Ovary (tissue), 10 donors: ENCODE measurements at places on chromosomes 12 and 14. TPM values are rescaled to one million over a fixed set of nuclear protein-coding genes. Genes with fewer than 3 reads are reported as not detected.

CLIP1 gene
- 71.5 TPM for total RNA-seq

DNA sequence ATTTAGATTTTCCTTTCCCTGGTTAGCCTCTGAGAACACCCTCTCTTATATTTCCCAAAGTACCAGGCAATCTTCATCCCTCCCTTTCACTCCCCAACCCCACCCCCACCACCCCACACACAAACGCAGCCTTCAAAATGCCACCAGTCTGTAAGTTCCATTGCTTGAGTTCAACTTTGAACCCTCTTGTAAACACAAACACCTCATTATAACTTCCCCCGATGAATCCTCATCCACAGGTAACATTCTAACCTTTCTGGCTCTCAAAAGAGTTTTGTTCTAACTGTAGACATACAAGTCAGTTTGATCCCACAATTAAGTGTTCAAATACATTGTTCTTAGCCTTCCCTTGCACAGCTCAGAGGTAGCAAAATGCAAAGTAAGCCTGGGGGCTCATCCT is 199.4 kb upstream of the FOXN3 start:
- H3K4me3 ChIP-seq = no peak overlapping the region
- no peaks in the 10 kb centered on the region for H3K36me3 ChIP-seq
- H3K4me1 ChIP-seq = peaks cover 6% of the 10 kb centered on the region
- no peak overlapping the region for H3K27ac ChIP-seq

DNA sequence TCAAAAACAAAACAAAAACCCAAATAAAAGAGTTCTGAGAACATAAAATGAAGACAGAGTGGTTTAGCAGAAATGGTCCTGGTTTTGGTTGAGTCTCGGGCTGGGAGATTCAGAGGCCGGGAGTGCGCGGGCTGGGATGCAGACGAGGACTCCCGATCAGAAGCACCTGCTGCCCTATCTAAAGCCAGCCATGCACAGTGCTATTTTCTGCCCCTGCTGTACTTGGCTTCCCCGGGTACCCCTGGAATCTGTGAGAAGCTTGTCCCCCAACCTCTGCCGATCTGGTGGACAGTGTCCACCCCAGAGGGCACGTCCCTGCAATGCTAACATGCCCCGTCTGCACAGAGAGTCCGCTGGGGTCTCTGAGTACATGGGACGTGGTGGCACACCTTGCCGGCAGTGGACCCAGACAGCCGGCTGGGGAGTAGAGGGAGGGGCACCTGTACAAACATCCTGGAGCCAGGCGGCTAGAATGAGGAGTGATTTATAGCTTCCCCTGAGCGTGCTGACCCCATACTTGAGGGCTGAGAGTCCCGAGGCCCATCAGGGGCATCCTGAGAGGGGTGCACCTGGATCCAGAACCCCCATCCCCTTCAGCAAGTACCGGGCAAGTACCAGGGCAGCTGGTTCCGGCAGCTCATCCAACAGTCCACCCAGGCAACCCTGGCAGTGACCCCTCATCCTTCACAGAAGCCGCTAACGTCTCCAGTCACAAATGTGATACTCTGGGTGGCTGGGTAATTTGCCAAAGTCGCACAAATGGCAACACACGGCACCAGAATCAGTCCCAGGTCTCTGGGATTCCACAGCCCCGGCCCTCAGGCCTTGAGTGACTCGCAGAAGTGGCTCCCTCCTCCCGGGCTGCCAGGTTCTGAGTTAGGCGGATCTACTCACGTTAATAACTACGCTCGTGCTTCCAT is 37.1 kb downstream of the CHGA start:
- no peak for DNase-seq
- no peaks in the 10 kb centered on the region for H3K36me3 ChIP-seq
- H3K27me3 ChIP-seq = no peaks in the 10 kb centered on the region
- H3K4me1 ChIP-seq = no peaks in the 10 kb centered on the region
- H3K27ac ChIP-seq = no peak overlapping the region
- H3K4me3 ChIP-seq = no peak overlapping the region

DNA sequence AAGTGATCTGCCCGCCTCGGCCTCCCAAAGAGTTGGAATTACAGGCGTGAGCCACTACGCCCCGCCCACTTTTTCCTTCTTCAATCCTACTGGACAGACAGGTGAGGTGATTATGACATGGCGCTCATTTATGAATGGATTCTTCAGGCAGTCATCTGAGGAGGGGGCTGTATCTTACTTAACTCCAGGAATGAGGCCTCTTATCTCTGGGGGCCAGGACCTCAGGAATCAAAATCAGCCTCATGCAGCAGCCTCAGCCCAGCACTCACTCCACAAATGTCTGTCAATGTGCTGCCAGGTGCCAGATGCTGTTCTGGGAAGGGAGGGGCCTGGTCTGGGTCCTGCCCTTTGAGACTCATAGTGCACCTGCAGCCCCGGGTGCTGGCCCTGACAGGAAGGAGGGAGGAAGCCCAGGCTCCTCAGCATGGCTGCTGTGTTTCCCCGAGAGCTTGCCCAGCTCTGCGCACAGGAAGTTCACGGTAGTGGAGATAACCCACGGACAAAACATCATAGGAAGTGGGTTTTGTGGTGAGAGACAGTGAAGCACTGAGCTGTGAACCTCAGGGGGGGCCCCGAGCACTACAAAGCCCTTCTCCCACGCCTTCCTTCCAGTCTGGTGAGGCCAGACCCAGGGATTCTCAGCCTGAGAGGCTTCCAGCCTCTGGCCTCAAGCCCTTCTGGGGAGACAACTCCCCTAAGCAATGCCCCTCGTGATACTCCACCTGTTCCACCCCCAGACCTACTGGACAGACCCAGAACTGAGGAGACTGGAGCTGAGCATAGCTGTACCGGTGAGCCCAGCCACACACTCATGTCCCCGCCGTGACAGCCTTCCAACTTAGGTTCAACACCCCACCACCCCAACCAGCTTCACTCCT is 22.3 kb downstream of the GALNT6 start:
- no peaks in the 10 kb centered on the region for H3K27me3 ChIP-seq
- H3K36me3 ChIP-seq = no peaks in the 10 kb centered on the region
- peaks cover 3% of the 10 kb centered on the region for H3K4me1 ChIP-seq

DNA sequence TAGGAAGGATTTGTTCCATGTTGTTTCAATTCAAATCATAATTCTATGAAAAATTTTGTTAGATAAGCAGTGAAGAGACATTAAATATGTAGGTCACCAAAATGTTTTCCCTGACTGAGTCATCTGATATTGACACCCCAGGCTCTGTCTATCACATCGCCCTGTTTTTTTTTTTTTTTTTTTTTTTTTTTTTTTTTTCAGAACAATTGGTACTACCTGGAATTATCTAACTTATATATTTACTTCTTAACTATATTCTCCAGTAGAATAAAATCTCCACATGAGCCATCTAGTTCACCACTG is 97.8 kb upstream of the KRAS start:
- no peaks in the 10 kb centered on the region for H3K27me3 ChIP-seq
- H3K36me3 ChIP-seq = no peaks in the 10 kb centered on the region
- no peak overlapping the region for H3K4me3 ChIP-seq
- no peaks in the 10 kb centered on the region for H3K4me1 ChIP-seq
- no peak for DNase-seq

DNA sequence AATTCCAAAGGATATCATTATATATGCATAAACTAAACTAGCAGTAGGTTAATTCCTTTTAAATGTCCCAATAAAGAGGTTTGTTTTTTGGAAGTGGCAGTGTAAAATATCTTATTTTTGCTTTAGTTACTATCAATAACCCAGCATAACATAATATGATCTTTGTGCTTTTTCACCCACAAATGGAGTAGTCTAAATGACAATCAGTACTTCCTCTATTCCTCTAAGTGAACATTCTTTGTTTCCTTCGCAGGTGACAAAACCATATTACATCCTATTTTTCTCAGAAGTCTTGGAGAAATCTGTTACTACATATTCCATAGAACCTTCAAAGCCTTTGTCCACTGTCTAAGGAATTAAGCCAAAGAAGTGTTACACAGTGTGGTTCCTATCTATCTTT is 62.5 kb downstream of the MED13L start:
- DNase-seq = no peak
- H3K4me1 ChIP-seq = peaks cover 13% of the 10 kb centered on the region
- H3K36me3 ChIP-seq = no peaks in the 10 kb centered on the region
- H3K27me3 ChIP-seq = no peaks in the 10 kb centered on the region

- no peak overlapping the region for H3K27ac ChIP-seq
- no peak for DNase-seq
- no peaks in the 10 kb centered on the region for H3K36me3 ChIP-seq
Measured at GRCh38 chr12:76244300-76244699, 103.9 kb downstream of the BBS10 start.

DNA sequence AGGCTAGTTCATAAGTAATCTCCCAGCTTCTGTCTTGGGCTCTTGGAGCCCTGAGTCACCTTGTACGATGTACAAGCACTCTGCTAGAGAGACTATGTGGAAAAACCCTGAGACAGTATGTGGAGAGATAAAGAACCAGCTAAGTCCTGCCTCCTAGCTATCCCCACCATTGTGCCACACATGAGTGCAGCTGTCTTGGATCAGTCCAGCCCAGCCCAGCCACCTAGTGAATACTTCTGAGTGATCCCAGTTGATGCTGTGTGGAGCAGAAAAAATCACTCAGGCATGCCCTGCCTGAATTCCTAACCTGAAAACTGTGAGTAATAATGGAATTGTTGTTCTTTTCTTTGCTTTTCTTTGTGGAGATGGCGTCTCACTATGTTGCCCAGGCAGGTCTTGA is 5.1 kb upstream of the SERPINA6 start:
- no peak overlapping the region for H3K4me3 ChIP-seq
- DNase-seq = no peak
- H3K4me1 ChIP-seq = no peaks in the 10 kb centered on the region

DNA sequence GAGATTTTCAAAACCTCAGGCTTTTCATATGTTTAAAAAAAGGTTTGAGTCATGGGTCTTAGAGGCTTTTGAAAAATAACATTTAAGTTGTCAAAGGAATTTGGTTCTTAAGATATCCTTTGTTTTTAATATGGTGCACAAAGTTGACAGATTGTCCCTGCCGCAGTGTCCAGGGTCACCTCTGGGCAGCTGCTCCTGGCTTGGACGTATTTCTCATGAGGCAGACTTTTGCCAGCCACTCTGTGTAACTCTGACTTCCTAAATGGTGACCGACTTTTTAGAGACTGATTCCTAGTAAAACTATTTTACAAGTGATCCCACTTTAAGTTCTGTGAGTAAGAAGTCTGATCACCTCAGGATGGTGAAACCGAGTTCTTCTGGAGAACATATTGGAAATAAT is 27.5 kb downstream of the XRCC3 start:
- peaks cover 5% of the 10 kb centered on the region for H3K4me1 ChIP-seq
- no peak for DNase-seq
- no peaks in the 10 kb centered on the region for H3K27me3 ChIP-seq
- H3K27ac ChIP-seq = no peak overlapping the region
- no peak overlapping the region for H3K4me3 ChIP-seq

- H3K27ac ChIP-seq = no peak overlapping the region
- peaks cover 2% of the 10 kb centered on the region for H3K4me1 ChIP-seq
- no peaks in the 10 kb centered on the region for H3K36me3 ChIP-seq
- DNase-seq = no peak
- H3K4me3 ChIP-seq = no peak overlapping the region
- H3K27me3 ChIP-seq = no peaks in the 10 kb centered on the region
Measured at GRCh38 chr14:23672200-23672599, 36.0 kb downstream of the DHRS2 start.
